NCI-H510A (cell line): ENCODE measurements at places on chromosomes 16 and 17.

GRCh38 chr16:47892999-47893398 lies 262.8 kb downstream of the ABCC12 start:
- DNase-seq: no peak

DNA sequence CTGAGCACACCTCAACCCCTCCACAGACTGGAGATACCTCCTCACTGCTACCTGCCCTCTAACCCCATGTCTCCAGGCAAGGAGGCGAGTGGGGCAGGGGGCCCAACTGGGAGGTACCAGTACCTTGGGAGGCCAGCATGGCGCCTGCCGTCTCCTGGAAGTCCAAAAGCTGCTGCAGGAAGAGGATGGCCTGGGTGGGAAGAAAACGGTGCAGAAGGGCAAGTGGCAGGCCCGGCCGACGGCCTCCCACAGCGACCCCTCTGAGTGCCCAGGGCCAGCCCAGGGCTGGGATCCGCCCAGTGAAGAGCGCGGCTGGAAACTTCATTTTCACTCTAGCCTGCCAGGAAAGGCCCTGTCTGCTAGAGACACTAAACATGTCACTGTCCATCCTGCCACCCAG lies 8.5 kb downstream of the ZACN start:
- no peak for DNase-seq

- DNase-seq: no peak
Measured at GRCh38 chr17:39231091-39231561, 5.4 kb upstream of the STAC2 start.

DNA sequence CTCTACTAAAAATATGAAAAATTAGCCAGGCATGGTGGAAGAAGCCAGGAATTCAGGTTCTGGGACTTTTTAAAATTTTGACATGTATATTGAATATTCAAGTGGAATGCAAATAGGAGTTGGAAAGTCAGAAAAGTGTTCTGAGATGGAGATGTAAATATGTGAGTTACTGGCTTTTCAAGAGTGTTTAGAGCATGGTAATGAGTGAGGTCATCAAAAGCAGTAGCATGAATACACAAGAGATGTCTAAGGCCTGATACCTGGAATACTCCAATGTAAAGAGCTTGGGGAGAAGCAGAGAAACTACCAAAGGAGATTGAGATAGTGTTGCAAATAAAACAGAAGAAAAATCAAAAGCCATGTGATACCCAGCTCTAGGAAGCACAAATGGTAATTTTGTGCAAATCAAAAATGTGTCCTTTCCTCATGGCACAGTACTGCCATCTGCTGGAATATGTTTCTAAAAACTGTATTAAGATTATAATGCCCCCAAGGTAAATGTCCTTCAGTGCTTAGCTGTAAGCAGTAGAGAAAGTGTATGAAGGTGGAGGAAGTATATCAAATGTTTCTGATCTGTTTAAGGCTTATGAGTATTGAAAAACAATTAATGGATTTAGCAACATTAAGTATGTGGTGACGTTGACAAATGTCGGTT lies 908.4 kb downstream of the KCNJ18 start:
- DNase-seq: no peak

GRCh38 chr16:2882650-2883457 lies at the start of gene FLYWCH2:
Gene FLYWCH2 (plus strand): TSS chr16:2883215. CDS start chr16:2896450, 13,235 bp downstream.
- peak; percentile 85 for DNase-seq

- DNase-seq: no peak
Measured at GRCh38 chr17:72518159-72518732, 397.4 kb downstream of the SOX9 start.

DNA sequence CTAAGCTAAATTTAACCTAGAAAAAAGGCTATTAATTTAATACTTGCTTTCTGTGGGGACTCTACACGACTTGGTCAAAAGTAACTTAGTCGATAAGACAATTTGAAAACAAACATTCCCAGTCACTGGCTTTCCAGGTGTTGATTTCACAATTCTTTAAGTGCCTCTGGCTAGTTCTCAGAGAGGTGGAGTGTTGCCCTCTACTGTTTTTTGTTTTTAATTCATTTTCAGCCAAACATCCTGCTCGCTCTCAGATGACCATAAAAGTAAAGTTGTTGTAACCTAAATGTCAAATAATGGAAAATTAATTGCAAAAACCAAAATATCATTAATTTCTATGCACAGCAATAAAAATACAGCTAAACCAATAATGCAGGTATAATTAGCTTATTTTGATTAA lies 107.1 kb downstream of the MYO1D start:
- no peak for DNase-seq

GRCh38 chr16:13873835-13874438 lies 46.0 kb upstream of the ERCC4 start:
- no peak for DNase-seq

GRCh38 chr16:64391063-64391600 lies 730.7 kb downstream of the CDH11 start:
- DNase-seq: no peak

DNA sequence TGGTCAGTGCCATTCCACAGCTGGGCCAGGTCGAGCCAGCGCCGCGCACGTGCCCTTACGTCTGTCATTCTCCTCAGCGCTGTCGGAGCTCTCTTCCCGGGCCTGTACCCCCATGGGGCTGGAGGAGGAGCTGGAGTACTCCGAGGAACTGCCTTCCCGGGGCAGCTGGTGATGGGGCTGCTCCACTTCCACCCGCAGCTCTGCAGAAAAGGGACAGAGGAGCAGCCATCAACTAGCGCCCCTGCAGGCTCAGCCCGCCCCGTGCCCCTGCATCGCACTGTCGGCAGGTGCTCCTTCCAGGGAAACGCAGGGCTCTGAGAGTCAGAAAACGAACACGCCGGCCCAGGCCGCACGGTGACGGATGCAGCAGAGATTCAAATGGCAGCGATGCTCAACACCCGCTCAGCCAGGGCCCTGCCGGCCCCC lies 20.9 kb downstream of the MAP1LC3B start:
- no peak for DNase-seq

- DNase-seq: no peak
Measured at GRCh38 chr16:47493381-47494337, 32.5 kb downstream of the PHKB start.

- no peak for DNase-seq
Measured at GRCh38 chr17:61822326-61823285, 40.7 kb downstream of the BRIP1 start.

- DNase-seq: peak; percentile 71
Measured at GRCh38 chr16:14640538-14640937, 7.8 kb downstream of the BFAR start.

- no peak for DNase-seq
Measured at GRCh38 chr16:63230421-63231040, 1194.3 kb upstream of the CDH8 start.

GRCh38 chr17:35010093-35010492 lies 29.8 kb downstream of the LIG3 start:
- no peak for DNase-seq

GRCh38 chr17:61217878-61218437 lies 181.7 kb upstream of the TBX2 start:
- DNase-seq: no peak

GRCh38 chr17:75762513-75763268 lies 2.3 kb downstream of the GALK1 start:
- DNase-seq: no peak

- no peak for DNase-seq
Measured at GRCh38 chr17:2089021-2089422, 34.1 kb downstream of the HIC1 start.

DNA sequence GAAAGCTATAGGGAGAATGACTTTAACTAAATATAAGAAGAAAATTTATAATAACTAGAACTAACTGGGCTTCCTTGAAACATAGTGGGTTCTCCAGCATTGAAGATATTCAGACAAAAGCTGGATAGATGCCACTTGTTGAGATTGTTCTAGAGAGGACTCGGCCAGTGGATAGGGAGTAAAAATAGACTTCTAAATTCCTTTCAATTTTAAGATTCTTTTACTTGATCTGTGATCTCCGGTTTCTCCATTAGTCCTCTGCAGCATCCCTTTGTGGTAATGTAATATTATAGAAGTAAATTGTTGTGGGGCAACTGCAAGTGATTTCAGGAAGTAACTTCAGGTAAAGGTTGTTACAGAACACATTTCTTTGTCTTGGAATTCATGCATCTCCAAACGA lies 10.3 kb upstream of the RARA start:
- DNase-seq: no peak

DNA sequence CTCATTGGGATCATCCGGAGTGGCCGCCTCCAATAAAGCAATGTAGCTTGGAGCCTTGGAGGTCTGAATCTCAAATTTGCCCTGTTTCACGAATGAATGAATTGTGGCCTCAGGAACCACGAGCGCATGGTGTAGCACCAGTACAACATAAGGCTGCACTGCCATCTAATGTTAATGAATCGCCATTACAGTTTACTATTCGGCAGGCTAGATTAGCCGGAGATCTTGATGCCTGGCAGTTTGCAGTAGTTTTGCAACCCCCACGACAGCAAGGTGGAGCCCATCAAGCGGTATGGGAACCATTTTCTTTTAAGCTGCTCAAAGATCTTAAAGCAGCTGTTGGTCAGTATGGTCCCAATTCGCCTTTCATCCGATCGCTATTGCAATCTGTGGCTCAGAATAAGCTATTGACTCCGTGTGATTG lies 18.8 kb downstream of the ALOX15B start:
- DNase-seq: no peak

DNA sequence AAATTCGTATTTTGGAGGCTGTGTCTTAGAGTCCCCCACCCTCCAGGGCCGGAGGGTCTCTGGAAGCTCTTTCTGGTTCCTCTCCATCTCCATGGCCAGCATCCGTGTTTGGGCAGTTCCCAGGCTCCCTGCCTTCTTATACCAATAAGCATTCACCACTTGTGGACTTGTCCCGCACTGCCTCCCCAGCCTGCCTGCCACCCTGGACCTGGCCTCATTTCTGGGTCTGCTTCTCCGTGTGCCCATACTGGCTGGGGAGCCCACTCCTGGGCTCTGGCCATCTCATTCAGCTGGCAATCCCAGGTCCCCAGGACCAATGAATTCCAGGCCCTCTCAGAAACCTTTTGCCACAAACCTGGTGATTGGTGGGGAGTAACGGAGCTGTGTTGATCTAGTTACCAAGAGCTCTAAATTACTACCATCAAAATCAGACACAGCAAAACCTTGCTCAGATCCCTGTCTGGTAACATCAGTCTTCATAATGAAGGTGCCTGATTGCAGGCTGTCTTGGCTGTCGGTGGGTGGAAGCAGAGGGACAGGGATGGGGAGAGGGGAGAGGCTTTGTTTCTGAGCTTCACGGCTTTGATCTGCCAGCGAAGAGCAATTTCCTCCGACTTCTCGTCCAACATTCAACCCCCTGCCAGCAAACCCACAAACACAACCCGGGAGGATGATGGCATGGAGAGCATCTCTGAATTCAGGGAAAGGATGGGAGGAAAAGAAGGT lies 27.7 kb upstream of the CRHR1 start:
- no peak for DNase-seq

DNA sequence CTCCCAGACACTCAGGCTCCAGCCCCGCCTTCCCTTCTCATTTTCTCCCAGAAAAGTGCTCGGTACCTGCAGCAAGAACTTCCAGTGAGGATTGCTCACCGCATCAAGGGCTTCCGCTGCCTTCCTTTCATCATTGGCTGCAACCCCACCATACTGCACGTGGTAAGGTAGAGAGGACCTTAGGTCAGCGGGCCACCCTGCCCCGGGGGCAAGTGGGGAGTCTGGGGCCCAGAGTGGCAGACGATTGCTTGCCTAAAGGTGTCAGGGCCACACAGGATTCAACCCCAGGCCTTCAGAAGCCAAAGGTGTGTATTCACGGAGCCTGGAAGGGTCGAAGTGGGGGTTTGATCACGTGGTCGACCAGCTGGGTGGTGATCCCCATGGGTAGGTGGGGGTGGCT lies 1.4 kb downstream of the BCKDK start:
- DNase-seq: no peak

GRCh38 chr17:17232303-17232621 lies 4.7 kb downstream of the FLCN start:
- no peak for DNase-seq

- DNase-seq: no peak
Measured at GRCh38 chr17:74857191-74857590, 2.5 kb downstream of the GRIN2C start.

- no peak for DNase-seq
Measured at GRCh38 chr17:18967916-18968315, 16.0 kb downstream of the SLC5A10 start.
